ENCODE measurements at places on chromosomes 12 and 14.

GRCh38 chr14:100439781-100440180 is 116.6 kb downstream of the SLC25A47 start:
- no peak for DNase-seq

DNA sequence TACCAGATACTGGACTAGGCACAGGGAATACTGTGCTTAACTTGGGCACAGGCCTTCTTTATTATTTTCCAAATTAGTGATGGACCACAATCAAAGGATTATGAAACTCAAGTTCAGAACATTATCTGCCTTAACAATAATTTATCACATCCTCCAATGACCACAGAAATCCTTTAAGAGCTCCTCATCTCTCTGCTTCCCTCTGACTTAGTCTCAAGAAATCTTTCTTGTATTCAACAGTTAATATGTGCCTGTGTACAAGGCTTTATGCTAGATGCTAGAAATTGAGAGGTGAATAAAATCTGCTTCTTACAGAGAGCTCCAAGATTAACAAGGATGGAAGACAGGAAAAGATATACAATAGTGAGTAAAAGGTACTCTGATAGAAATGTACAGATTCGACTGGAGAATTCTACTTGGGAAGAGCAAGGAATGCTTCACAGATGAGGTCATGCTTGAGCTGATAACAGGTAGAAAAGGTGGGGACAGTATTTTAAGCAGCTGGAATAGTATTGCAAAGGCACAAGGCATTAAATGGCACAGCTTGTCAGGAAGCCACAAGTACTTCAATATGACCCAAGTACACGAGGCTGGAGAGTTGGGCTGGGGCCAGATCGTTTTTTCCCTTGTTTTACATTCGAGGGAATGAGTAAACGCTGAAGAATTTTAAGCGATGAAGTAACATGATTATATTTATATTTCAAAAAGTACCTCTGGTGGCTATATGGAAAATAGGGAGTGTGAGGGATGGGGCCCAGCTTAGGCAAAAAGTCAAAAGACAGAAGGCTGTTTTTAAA is 55.1 kb upstream of the ARID2 start:
- DNase-seq, result no peak

DNA sequence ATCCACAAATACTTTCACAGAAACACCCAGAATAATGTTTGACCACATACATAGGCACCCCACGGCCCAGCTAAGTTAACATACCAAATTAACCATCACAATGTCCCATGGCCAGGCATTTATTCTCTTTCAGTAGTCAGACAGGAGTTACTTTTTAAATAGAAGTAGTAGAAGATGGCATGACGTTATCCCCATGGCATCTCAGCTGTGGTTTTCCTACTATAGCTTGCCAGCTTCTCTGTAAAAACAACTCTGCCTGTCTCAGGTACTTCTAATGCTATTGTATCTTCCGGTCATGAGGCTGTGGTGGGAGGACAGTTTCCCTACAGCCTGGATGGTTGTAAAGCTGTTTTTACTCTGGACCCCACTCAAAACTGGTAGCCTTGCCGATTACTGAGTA is 19.3 kb downstream of the CTSG start:
- DNase-seq, result no peak

DNA sequence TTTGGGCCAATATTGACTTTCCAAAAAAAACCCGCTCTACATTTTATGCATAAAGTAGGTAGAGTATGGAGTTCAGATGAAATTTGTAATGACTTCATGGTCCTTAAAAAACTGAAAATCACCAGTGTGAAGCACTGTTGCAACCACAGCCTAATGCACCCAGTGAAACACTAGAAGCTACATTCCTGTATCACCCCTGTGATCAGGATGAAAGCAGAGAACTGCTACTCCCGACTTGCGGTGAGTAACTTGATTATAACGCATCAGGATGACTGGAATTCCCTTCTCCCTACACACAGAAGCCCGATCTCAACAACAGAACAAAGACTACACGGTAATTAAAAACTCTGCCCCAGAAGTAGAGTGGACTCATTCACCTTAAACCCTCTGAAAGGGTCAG is 33.8 kb downstream of the SPTB start:
- no peak for DNase-seq

DNA sequence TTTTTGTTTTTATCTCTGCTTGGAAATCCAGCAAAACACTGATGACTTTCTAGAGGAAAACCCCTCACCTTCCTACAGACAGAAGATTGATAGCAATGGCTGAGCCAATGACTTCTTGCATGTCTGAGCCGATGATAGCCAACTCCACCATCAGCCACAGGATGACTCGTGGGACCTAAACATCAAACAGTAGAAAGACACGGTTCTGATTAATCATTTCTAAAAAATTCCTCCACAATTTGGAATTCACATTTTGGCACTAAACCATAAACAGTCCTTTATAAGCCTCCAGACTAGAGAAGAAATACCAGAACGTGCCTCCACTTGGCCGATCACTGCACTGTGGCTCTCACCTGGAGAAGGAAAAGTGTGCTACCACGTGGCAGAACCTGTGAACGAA is 25.9 kb downstream of the SLC11A2 start:
- DNase-seq, result no peak

DNA sequence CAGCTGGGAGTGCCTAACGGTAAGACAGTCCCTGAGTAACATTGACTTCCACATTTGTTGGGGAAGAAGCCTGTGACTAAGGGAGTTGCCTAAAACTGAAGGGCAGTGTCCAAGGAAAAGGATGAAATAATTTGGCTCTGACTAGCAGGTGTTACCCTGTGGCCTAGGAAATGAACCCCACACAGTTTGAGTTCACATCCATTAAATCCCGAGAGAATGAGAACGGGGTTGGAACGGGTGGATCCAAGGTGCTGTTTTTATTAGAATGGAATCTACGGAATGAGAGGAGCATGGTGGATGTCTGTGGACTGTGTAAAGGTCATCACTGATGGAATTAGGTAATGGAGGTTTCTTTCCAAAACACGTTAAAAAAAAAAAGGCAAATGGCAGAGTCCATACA is 324.0 kb downstream of the MED13L start:
- no peak for DNase-seq

GRCh38 chr14:102187568-102188001 is 47.9 kb downstream of the WDR20 start:
- no peak for DNase-seq

- no peak for DNase-seq
Observed at GRCh38 chr12:848882-849527, 96.6 kb downstream of the WNK1 start.

DNA sequence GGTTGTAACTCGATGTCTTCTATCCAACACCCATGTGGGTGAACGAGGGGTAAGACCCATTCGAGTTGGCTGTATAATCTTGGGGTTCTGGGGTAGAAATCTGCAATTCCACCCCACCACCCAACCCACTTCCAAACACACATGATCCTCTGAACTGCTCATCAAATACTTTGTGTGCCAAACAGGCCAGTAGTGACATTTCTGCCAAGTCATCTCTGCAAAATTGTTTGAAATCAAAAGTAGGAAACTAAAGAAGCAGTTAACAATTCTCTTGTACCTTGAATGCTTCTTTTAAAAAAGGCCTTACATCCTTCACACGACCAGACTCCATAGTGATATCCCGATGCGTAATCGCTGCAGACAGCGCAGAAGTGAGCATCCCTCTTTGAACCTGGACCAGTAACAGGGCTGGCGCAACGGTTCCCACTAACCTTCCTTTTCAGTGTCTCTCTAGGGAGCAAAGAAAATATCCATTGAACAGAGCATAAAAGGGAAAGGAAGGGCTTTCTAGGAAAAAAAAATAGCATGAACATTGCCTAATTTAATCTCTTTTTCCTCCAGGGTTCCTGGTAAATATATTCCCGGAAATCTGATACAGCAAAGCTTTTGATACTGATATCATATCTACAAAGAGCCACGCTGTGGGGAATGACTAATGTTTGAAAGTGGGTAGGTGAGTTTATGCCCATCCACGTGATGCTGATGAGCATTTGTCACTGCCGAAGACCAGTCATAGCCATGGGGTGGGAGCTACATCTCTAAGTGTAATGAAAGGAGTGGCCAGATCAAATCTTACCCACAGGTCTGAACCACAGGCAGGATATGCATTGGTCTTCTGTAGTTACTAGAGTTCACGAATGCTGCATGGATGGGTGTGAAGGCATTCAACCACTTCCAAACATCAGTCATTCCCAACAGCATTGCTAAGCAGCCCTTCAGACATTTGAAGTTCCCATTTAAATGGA is 14.2 kb downstream of the ESR2 start:
- DNase-seq, result no peak

GRCh38 chr14:105665951-105666277 is 139.5 kb downstream of the TMEM121 start:
- DNase-seq, result no peak

DNA sequence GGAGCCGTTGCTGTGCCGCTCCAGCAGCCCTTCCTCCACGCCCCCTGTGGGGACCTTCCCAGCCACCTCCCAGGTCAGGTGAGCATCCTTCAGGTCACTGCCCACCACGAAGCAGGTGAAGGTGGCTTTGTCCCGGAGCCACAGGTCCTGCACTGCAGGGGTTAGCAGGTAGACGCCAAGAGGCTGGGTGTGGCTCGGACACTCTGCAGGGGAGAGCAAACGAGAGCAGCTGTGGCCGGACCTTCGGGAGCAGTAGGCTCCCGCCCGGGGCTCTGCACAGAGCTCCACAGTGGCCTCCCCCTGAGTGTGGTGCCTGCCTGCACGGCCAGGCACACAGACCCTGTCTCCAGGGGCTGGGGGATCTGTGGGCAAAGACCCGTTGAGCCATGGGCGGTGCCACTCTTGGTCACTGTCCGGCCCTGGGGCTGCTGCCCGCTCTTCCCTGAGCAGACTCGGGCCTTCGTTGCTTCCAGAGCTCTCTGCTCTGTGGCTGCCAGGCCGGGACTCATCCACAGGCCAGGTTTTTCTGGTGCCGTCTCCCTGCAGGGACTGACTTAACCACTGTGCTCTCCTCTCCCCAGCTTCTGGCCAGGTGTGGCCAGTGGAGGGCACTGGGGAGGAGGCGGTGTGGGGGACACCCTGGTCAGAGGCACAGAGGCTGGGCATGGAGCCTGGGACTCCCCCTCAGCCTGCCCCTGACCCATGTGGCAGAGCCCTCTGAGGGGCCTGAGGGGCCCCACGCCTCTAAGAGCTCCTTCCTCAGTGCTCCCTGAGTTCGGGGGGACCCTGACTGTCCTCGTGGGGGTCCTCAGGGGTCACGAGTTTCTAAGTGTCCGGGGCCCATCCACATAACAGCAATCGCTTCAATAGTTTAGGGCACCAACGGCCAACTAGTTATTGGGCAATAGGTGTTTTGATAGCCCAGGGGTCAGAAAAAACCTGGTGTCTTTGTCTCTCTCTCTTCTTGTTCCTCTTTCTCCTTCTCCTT is 314.9 kb downstream of the TMEM121 start:
- DNase-seq, result no peak

DNA sequence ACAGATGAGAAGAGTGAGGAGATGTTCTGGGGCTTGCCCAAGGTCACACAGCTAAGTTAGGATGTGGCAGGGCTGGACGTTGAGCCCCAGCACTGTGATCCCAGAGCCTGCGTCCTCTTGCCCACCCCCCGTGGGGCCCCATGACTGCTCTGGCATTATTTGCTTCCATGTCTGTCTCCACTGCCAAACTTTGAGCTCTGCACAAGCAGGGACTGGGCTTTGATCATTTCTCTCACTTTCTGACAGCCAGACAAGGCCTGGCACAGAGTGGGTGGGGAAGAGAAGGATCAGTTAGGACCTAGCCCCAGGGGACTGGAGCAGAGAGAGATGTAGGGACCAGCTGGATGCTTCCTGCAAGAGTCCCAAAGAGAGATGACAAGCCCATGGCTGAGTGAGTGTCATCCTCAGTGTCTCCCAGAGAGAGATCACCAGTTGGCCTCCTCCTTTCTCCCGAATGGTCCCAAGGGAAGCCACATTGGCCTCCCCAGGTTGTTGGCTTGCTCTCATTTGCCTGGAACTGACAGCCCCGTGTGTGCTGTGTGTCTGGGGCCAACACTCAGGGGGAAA is 126.7 kb upstream of the PWP1 start:
- no peak for DNase-seq

DNA sequence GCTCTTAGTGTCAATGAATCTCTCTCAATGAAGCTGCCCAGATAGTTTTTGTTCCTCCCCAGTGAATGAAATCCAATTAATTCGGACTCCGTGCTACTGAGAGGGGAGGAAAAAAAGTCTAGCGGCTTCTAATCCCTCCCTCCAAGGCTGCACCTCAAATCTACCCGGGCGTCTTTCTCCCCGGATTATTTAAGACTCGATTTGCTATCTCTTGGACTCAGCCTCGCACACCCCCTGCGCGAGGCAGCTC is 134 bp downstream of the DUSP6 start:
- DNase-seq, result no peak

DNA sequence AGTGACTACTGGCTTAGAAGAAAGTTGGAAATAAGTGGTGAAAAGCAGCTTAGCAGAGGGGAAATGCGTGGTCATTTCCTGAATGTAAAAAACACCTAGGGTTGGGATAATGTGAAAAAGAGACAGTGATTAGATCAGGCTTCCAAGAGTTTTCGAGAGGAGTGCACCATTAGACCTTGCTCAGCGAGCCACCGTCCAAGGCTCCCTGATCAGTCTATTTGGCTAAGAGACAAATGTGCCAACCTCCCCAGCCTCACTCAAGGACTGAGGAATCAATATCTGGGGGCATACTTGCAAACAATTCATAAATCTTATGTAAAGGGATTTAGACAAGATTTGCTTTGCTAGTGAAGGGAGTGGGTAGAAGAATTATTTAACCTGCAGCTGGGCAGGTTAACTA is 594.5 kb downstream of the NRXN3 start:
- DNase-seq, result no peak

DNA sequence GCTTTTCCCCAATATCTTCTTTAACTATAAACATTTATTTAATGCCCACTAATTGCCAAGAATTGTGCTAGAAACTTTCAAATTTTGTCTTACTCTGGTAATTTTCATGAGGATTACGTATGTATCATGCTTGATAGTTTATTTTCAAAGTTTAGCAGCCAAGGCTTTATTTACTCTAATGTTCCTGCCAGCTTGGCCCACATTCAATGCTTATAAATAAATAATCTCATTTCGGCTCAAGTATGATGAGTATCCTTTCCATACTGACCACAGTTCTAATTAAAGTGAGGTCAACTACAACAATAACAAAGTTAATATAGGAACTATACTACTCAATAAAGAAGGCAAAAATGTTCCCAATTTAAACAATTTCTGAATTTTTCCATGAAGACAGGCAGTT is 259.2 kb downstream of the MED13L start:
- no peak for DNase-seq

- DNase-seq, result no peak
Observed at GRCh38 chr12:74317078-74317601, 220.5 kb upstream of the ATXN7L3B start.
